ENCODE measurements at places on chromosomes 13 and 19.

DNA sequence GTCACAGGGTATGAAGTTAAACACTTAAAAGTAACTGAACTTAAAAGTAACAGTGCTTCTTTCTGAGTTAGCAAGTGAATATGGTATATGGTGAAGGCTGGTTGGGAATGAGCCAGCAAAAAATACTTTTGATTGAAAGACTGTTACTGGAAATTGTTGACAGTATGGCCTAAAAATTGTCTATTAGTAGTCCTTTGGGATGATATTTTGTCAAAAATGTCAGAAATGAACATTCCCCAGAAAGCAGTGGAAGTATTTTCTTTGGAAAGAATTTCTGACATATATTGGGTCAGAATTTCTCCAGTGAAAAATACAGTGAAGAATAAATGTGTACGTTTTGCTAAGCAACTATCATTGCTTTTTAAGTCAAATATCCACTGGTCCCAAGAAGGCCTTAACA, 860.5 kb downstream of the PCDH9 start:
- DNase-seq, result no peak

GRCh38 chr13:100627120-100627519, 38.5 kb upstream of the GGACT start:
- DNase-seq, result no peak

DNA sequence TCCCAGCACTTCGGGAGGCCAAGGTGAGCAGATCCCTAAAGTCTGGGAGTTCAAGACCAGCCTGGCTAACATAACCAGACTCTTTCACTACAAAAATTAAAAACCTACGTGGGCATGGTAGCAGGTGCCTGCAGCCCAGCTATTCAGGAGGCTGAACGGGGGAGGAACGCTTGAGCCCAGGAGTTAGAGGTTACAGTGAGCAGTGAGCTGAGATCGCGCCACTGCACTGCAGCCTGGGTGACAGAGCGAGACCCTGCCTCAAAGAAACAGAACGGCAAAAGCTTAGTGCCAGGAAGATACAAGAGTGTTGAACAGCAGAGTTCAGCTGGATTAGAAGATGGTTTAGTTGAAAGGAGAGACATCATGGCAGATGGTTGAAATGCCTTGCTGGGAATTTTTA, 24.1 kb upstream of the RNF113B start:
- no peak for DNase-seq

- no peak for DNase-seq
These were observed 170.6 kb upstream of the TMTC4 start for GRCh38 chr13:100845128-100845757.

DNA sequence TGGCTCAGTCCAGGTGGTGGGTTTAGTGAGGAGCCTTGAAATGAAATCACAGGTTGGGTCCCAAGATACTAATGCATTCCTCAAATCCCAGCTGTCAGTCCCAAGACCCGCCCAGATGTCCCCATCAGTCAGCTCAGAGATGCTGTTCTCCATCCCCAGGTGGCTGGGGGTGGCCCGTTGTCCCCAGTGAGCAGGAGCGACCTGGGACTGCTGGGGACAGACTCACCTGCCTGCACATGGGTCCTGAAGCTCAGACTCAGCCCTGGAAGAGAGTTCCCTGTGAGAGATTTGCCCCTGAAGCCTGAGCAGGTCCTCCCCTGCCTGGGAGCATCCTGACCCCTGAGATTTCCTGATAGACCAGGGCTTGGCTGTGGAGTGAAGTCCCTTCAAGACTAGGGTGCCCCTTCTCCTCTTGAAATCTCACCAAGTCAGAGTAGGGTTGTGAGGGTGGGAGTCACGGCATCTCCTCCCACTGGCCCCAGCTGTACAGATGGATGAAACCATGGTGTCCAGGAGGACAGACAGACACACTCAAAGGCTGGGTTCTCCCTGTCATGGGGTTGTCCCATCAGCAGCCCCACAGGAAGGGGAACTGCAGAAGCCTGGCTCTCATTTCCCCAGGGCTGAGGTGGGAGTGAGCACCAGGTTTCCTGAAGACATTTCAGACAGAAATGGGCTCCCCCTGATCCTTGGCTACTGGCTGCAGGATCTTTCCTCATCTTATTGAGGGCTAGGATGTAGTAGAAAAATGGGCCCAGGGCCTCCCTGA, 14.4 kb downstream of the LILRA5 start:
- no peak for DNase-seq

DNA sequence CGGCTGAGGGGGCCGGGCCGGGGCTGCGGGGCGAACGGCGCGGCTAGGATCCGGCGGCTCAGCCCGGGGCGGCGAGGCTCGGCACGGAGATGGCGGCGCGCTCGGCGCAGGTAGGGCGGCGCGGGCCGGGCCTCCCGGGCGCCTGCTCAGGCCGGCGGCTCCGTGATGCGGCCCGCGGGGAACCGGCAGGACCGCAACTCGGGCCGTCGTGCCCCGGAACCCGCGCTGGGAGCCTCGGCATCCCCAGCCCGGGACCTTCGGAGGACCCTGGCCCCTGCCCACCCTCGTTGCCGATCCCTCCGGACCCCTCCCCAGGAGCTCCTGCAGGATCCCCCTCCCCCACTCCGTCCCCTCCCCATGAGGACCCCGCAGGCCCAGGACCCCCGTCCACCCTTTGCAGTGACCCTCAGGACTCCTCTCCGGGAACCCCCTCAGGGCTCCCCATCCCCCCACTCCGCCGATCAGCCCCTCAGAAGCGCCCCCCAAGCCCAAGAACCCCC, 304 bp downstream of the EVI5L start:
- DNase-seq, result no peak

GRCh38 chr19:54063350-54064116, at the start of gene VSTM1:
VSTM1 (minus strand) TSS chr19:54063897; CDS start chr19:54063777, 120 bp downstream.
- no peak for DNase-seq

GRCh38 chr13:31631746-31632145, 107.6 kb upstream of the RXFP2 start:
- DNase-seq, result no peak

DNA sequence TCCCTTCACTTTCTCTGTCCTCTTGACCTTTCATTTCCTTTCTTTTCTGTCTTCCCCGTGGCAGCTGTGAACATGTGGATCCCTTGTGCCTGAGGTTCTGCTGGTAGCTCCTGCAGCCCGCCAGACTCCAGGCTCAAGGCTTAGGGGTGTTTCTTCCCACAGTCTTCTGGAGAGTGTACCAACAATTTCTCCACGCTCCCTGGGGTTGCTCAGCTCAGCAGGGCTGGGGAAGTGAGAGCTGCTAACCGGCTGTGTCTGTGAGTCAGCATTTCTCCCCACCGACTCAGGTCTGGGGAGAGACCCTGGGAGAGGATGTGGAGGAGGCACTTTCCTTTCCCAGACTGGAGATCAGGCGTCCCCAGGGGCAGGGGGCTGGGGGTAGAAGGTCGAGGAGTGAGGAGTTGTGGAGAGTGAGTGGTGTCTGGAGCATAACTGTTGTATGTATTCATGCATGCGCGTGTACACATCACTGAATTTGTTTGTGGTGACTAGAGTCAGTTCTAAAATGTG, 193.6 kb downstream of the KCNRG start:
- DNase-seq, result peak; percentile 22

DNA sequence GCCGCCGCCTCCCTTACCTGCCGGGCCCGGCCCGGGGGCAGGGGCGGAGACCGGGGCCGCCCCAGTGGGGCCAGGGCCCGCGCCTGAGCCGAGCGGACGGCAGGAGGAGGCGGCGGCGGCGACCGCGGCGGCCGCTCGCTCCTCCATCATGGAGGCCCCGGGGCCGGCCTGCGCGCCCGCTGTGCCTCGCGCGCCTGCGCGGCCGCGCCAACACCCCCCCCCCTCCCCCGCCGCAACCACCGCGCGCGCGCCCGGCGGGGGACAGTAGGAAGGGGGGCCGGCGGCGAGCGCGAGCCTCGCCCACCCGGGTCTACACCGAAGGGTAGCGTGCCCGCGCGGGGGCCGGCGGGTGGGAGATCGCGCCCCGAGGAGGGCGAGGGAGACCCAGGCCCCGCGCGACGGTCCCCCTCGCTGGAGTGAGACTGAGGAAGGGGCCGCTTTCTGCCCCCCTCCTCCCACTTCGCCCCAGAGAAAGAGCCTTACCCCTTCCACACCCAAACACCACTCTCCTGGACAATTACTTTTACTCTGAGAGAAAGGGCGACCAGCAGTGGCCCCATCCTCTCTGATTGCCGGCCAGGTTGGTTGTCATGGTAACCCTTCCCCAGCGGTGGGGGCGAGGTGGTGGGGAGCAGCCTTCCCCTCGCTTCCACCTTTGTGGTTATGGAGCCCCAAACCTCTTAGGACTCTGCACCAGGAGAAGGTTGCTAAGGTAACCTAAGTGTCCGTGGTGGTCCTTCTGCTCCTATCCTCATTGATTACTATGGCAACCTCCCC, at the start of gene STRN4:
Gene STRN4 (minus strand): TSS at position 170 of the 777 bp plus-strand sequence. CDS start 20 bp downstream, at position 150.
- DNase-seq, result peak; percentile 33

DNA sequence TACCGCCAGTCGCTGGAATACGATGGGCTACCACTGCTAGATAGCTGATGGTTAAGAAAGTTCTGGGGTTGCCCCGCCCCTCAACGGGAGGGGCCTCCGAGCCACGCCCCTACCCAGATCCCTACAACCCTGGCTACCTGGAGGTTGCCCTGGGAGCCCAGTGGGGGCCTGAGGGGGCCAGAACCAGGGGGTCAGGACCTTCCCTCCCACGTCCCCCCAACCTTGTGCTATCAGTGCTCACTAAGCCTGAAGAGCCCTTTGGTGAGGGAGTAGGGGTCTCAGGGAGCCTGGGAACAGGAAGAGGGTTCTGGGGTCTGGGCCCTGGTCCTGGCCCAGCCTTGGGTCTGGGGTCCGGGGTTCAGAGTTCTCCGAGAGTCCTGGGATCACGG, 8.9 kb downstream of the OCEL1 start:
- no peak for DNase-seq

- DNase-seq, result no peak
These were observed 142.5 kb upstream of the TRPC4 start for GRCh38 chr13:38012096-38012495.

DNA sequence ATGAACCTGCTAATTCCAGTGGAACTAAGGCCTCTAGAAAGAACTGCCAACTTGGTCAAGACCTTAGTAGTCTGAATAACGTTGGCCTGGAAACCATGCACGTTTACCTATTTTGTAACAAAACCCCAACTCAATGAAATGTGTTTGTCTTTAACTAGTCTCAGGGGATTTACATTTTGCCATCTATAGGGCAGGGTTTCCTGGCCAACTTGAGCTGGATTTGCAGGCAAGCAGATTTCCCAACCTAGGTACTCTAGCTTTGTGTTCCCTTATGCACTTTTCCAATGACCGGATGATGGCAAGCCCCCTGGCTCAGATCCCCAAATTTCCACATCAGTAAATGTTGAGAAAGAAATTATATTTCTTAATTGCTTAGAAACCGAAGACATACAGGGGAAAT, 114.5 kb downstream of the IRS2 start:
- no peak for DNase-seq

DNA sequence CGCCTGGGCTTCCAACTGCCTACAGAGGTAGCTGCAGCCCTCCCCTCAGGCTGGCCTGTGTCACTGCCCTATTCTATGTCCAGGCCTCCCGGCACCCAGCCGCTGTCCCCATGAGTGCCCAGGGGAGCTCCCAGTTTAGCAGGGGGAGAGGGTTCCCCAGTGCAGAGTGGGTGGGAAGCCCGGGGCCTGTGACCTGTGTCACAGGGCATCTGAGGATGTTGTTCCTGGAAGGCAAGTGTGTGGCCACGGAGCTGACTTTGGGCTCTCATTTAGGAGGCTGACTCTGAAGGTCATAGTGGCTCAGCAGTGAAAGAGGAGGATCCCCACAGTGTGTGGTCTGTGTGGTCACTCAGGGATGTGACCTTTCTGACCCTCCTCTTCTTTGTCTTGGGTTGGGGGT, 25.1 kb downstream of the PPP1R37 start:
- no peak for DNase-seq

GRCh38 chr19:18905513-18906236, 9.7 kb upstream of the CERS1 start:
- DNase-seq, result no peak

- peak; percentile 91 for DNase-seq
These were observed 19.7 kb upstream of the EDDM13 start for GRCh38 chr19:56252699-56253422.

DNA sequence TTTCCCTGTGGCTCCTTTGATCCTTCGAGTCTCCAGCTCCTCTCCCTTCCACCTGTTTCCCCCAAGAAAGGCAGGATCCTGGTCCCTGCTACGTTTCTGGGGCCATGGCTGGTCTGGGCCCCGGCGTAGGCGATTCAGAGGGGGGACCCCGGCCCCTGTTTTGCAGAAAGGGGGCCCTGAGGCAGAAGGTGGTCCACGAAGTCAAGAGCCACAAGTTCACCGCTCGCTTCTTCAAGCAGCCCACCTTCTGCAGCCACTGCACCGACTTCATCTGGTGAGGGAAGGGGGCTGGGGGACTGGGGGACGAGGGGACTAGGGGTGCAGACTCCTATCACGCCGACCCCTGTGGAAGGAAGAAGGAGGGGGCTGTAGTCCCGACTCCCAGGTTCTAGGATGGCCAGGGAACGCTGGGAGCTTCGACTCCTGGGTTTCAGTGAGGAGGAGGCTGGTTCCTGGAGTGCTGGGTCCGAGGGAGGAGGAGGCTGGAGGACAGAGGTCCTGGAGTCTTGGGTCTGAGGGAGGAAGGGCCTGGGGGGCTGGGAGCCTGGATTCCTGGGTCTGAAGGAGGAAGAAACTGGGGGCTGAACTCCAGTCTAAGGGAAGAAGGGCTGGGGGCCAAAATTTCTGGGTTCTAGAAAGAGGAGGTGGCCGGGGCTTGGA, 524 bp downstream of the PRKCG start:
- DNase-seq, result no peak
